Caco-2 (cell line): ENCODE measurements at places on chromosomes 3 and 15.

DNA sequence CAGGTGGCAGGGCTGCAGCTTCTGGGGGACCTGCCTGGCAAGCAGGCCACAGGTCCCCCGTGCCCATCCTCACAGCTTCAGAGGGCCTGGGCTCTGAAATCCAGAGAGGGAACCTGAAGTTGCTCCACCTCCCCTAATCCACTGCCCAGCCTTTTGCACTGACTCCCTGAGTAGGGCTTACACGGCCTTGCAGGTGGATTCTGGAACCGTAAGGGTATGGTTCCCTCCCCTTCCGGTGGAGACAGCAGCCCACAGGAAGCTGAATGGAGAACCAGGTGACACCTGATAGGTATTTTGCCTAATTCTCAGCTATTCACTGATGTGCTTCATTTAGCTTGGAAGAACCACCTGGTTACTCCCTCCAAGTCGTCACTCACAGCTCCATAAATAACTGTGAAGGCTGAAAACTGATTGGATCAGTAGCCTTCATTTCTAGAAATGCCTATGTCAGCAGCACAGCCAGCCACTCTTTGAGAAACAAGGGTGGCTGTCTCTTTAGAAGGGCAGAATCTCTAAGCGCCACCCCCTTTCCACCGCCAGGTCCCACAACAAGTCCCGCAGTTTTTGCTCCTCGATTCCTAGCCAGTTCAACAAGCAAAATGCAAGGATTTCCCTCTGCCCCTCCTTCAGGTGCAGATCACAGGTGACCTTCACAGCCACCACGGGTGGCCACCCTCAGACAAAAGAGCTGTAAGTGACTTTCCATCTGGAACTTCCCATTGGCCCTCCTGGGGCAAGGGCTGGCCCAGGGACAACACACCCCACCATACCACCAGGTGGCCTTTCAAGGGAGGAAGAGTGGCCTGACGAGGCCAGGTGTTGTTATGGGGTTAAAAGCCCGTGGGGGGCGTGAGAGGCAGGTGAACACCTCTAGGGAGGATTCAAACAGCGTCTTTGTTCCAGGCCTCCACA is 112.9 kb downstream of the SEC22A start:
- H3K4me3 ChIP-seq = no peak overlapping the region
- H3K27ac ChIP-seq = no peak overlapping the region
- no peak for DNase-seq
- H3K36me3 ChIP-seq = no peaks in the 10 kb centered on the region
- no peaks in the 10 kb centered on the region; the same call in 1 of the 2 replicates for H3K27me3 ChIP-seq
- no peaks in the 10 kb centered on the region for H3K4me1 ChIP-seq

DNA sequence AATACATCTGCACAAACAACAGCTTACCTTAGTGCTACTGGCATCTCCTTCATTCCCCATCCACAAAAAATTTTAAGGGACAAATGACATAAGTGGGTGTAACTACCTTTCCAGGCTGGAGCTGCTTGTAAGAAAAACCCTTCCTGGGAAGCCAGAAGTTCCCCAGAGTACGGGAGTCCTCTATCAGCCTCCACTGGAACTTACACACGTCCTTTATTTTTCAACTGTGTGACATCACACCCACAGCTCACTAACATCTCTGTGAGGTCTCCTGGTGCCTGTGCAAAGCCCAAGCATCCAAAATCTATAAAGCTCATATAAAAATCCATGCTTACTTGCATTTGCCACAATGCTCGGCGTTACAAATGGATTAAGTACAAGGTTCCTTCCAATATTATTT is 27.6 kb downstream of the LRIG1 start:
- peaks cover 83% of the 10 kb centered on the region for H3K4me1 ChIP-seq
- H3K4me3 ChIP-seq = no peak overlapping the region
- no peak for DNase-seq
- peak overlapping the region; percentile 92 for H3K27ac ChIP-seq
- no peaks in the 10 kb centered on the region for H3K36me3 ChIP-seq
- no peaks in the 10 kb centered on the region for H3K27me3 ChIP-seq

GRCh38 chr3:149581681-149582370 is 76.0 kb downstream of the WWTR1 start:
- H3K36me3 ChIP-seq = no peaks in the 10 kb centered on the region
- H3K27me3 ChIP-seq = no peaks in the 10 kb centered on the region
- no peaks in the 10 kb centered on the region for H3K4me1 ChIP-seq
- H3K27ac ChIP-seq = no peak overlapping the region
- no peak for DNase-seq

GRCh38 chr3:52468336-52468735 is 12.9 kb downstream of the NISCH start:
- no peak for DNase-seq
- H3K27ac ChIP-seq = no peak overlapping the region

- no peaks in the 10 kb centered on the region for H3K27me3 ChIP-seq
- no peak for DNase-seq
- no peak overlapping the region for H3K4me3 ChIP-seq
- H3K36me3 ChIP-seq = peaks cover 2% of the 10 kb centered on the region; the same call in 1 of the 2 replicates
- no peak overlapping the region for H3K27ac ChIP-seq
- H3K4me1 ChIP-seq = 0 out of 2 replicates have a peak, but pooled peaks cover 5% of the 10 kb centered on the region
Observed at GRCh38 chr3:141746962-141747361, 8.9 kb downstream of the RNF7 start.

DNA sequence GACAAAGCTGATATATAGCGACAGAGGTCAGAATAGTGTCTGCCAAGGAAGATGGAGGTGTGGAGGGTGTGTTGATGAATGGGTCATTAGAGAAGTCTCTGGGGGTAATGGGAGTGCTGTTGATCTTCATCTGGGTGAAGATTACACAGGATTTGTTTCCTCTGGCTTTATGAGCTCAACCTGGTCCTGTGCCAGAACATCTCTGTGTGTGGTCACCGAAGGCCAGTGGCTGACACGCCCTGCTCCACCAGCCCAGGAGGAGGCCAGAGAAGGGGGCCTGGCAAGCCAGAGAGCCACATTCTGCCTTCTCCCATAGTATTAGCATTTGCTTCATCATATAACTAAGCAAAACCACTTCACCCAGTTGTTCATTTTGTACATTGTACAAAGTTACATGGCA is 121.1 kb downstream of the ZNF621 start:
- no peaks in the 10 kb centered on the region; the same call in none of the 2 replicates for H3K27me3 ChIP-seq
- no peaks in the 10 kb centered on the region for H3K36me3 ChIP-seq
- DNase-seq = no peak
- H3K4me1 ChIP-seq = no peaks in the 10 kb centered on the region
- H3K4me3 ChIP-seq = no peak overlapping the region
- H3K27ac ChIP-seq = no peak overlapping the region

GRCh38 chr3:113227146-113227545 is 15.8 kb downstream of the BOC start:
- peaks cover 1% of the 10 kb centered on the region; the same call in 1 of the 2 replicates for H3K27me3 ChIP-seq
- H3K27ac ChIP-seq = no peak overlapping the region
- DNase-seq = no peak
- no peaks in the 10 kb centered on the region for H3K36me3 ChIP-seq
